Camera-type eye (tissue), 1 donor: ENCODE measurements at places on chromosomes 5 and 9. TPM values are rescaled to one million over a fixed set of nuclear protein-coding genes. Genes with fewer than 3 reads are reported as not detected.

Gene SVEP1
- 27.3 TPM for total RNA-seq

Gene SH3RF2
- total RNA-seq = 1.6 TPM

Gene GABRA6
- not detected for total RNA-seq

Gene CCNO
- 0.27 TPM for total RNA-seq

Gene C9orf50
- 0.71 TPM for total RNA-seq

Gene DAB2IP
- 38.5 TPM for total RNA-seq

Gene PGM5
- 61.8 TPM for total RNA-seq
